ENCODE measurements at places on chromosomes 6 and 20.

GRCh38 chr6:28315628-28316027 is 20.3 kb downstream of the ZSCAN31 start:
- DNase-seq, result no peak

- DNase-seq, result no peak
These were observed 22.7 kb downstream of the MTCL3 start for GRCh38 chr6:127496471-127496870.

- DNase-seq, result no peak
These were observed 71.4 kb upstream of the MLN start for GRCh38 chr6:33875141-33875581.

GRCh38 chr6:124055963-124056362 is 252.3 kb downstream of the NKAIN2 start:
- no peak for DNase-seq

- DNase-seq, result no peak
These were observed 22.4 kb upstream of the HELZ2 start for GRCh38 chr20:63596423-63596822.

GRCh38 chr6:169045486-169045885 is 208.2 kb downstream of the THBS2 start:
- DNase-seq, result no peak

- no peak for DNase-seq
These were observed 1.6 kb downstream of the PGBD1 start for GRCh38 chr6:28282926-28283325.

- no peak for DNase-seq
These were observed 1.6 kb upstream of the SLC32A1 start for GRCh38 chr20:38722683-38723016.

GRCh38 chr6:125356884-125357283 is 55.1 kb upstream of the HDDC2 start:
- DNase-seq, result no peak

DNA sequence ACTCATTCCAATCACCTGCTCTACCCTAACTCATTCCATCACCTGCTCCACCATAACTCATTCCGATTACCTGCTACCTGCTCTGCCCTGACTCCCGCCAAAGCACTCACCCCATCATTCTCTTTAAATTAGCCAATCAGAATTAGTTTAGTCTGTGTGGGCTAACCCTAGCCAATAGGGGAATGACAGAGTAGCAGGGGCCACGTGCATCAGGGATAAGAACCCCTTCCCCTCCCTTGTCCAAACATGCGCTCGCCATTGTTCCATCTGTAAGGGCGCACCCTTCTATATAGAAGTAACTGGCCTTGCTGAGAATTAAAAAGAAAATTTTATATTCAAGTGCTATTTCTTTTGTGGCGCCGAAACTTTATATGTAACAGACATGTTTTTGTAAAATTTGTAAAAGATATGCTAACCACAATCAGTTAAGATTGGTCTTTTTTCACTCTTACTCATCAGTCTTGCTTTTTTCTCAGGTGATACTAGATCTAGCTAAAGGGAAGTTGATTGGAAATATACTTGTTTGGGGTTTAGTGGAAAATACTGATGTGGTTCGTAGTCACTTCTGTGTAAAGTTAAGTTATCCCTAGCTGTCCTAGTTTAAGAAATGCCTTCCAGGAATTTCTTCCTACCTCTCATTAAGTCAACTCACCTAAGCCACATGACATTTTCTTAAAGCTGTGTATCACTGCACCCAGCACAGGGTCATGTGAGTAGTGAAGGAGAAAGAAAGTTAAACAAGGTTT is 16.5 kb downstream of the RTN4IP1 start:
- no peak for DNase-seq

- DNase-seq, result no peak
These were observed 405.0 kb downstream of the UTRN start for GRCh38 chr6:144690133-144690532.

DNA sequence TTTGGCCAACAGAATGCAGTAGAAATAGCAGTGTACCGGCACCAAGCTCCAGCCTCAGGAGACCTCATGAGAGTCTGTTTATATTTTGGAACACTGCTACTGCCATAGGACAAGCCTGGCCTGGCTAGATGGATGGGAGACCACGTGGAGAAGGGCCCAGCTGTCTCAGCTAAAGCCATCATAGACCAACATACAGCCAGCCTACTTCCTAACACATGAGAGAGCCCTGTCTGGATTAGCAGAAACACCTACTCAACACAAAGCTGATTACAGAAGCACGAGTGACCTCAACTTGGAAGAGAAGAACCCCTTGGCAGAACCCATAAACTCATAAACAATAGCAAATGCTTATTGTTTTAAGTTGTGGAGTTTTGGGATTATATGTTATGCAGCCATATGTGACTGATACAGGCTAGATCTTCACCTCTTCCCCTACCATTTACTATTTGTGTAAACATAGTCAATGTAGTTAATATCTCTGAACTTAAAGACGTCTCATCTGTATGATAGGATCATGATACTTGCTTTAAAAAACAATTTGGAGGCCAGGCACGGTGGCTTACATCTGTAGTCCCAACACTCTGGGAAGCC is 199.4 kb upstream of the ZNF217 start:
- no peak for DNase-seq
